ENCODE measurements at places on chromosomes 5 and 9.

DNA sequence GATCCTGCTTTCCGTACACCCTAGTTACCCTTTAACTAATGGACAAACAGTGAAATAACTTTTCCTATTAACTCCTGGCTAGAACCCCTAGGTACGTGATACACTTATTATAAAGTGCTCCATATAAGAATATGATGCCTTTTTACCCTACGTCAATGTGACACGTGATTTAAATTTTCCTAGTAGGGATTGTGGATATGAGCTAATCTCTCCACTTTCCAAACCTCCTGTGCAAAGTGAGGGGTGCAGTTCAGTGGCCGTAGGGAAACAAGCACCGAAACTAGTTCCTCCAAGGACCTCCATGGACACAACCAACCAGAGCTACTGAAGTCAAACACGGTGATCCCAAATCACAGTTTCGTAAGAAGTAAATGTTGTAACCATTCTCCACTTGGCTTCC, 19.3 kb downstream of the NFIB start:
- no peak for DNase-seq

- DNase-seq = no peak
These were observed 18.6 kb downstream of the BRD3 start for GRCh38 chr9:134049236-134049635.

GRCh38 chr5:176614805-176615478, 5.0 kb upstream of the GPRIN1 start:
- DNase-seq = no peak

GRCh38 chr5:83957188-83957587, 236.5 kb upstream of the HAPLN1 start:
- no peak for DNase-seq

GRCh38 chr9:32486839-32487562, 39.0 kb downstream of the RIGI start:
- no peak for DNase-seq

DNA sequence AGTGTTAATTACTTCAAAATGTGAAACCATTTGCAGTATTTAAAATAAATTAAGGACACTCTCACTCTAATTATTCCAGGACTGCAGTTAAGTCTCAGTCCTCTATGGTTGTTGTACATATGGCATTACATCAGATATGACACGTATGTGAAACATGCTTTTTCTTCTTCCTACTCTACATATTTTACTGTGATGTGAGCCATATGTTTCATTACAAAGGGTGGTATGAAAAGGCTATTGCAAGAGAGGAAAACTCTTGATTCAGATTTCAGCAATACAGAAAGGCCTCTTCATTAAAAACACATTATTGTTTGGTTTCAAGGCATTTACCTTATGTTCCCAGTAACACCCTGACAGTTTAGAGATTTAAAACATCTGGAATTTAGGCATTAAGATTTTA, 964.5 kb upstream of the DMAC1 start:
- no peak for DNase-seq

DNA sequence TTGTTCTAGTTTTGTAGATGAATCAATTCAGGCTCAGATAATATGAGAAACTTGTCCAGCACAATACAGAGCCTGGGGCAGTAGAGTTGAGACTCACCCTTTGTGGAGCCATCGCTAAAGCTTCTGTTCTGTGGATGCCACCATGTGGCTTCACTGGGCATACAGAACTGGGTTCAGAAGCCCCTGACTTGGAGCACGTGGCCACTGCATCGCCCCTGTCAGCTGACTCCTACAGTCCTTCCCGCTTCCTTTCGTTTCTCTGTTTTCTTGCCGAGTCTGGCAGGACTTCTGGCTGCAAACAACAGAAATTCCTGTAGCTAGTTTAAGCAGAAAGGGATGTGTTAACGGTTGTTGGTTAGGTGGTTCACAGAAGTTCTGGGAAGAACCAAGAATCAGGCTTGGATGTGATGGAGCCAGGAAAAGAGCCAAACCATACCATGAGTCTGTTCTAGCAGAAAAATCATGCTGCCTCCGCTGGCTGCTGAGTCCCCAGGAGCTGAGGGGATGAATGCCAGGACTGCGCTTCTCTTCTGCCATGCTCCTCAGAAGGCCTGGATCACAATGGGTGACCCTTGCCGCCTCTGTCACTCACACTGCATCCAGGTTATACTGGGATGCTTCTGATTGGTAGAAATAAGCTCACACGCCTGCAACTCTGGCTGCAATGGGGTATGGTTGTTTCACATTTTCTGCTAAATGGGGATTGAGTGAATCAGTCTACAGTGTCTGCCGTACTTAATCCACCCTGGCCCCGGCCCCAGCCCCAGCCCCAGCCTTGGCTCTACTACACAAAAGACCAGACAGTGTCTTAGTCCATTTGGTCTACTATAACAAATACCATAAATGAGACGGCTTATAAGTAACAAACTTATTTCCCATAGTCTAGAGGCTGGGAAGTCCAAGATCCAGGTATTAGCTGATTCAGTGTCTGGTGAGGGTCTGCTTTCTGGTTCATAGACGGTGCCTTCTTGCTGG, 262.5 kb downstream of the GOLPH3 start:
- DNase-seq = no peak
